ENCODE measurements at places on chromosomes 16 and 17.
A peak's percentile ranks its signal among the peaks of the same experiment; 100 is the strongest.

DNA sequence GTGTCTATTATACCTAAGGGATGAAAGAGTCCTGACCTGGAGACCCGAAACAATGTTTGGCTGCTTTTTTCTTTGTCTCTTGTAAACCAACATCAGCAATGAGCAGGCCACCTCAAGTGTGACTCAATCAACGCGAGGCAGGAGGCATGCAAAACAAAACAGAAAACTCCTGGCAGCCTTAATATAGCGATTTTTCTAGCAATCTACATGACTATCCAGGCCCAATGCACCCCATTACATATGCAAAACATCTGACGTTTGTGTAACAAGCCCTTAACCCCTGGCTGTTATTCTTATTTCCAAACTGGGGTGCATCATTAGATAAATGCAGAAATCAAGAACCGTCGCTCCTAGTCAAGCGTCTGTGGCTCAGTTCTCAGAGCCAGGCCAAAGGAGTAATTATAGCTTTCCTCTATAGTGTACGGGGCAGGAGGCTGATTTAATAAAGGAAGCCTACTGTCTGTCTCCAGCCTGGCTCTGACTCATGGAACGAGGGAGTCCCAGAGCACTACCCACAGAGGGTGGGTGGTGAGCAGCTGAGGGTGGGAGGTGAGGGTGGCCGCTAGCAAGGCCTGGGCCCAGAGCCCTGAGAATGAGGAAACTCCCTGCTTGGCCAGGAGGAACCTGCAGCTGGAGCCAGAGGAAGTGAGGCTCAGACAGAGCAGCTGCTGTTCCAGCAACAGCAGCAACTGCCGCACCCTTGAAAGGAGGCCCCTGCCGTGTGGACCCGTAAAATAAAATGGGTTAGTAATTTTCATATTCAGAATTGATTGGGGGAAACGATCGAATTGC, 43.9 kb downstream of the CHD9 start:
- peak; percentile 51 for DNase-seq

GRCh38 chr16:23089111-23089510, 60.1 kb downstream of the USP31 start:
- no peak for DNase-seq

GRCh38 chr16:6019490-6019991, 921.9 kb upstream of the EEF2KMT start:
- DNase-seq, result no peak

DNA sequence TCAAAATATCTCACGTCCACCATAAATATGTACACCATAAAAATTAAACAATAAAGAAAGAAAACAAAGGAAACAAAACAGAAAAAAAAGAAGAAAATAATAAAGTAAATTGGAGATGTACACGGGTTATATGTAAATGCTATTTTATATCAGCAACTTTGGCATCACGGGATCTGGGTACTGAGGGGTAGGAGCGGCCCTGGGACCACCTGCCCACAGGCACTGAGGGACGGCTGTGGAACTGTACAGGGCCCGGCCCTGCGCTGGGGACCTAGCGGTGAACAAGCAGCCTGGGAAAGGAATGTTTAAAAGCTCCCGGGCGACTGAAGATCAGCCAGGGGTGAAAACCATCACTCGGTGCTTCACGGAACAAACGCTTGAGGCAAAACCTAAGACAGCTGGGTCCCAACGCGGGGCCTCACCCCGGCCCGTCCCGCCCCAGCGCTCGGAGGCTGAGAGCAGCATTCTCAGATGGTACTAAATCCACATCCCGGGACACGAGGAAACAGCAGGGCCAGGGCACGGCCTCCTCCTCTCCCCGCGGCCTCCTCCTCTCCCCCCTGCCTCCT, 31.2 kb downstream of the NXN start:
- DNase-seq, result no peak

DNA sequence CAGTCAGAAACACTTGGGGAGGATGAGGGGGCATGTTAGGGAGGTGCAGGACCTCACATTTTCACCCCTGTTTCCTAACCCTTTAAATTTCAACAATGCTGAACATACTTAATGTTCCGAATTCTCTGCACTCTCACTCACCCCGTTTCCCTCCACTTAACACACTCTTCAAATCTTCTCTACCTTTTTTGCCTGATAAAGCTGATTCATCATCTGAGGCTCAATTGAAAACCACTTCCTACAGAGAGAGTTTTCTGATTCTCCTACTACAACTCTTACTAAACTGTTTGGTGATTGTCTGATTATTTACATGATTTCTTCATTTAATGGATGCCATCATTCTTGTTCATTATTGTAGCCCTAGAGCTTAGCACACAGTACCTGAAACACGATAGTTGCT, 42.4 kb downstream of the PCTP start:
- no peak for DNase-seq

GRCh38 chr16:57795431-57795878, 6.8 kb downstream of the KIFC3 start:
- no peak for DNase-seq

- no peak for DNase-seq
Observed at GRCh38 chr17:14203388-14203787, 33.3 kb downstream of the CDRT15 start.

- DNase-seq, result no peak
Observed at GRCh38 chr16:80554033-80554432, 13.2 kb downstream of the DYNLRB2 start.

- DNase-seq, result no peak
Observed at GRCh38 chr17:28693869-28694268, 17.8 kb downstream of the PROCA1 start.

- no peak for DNase-seq
Observed at GRCh38 chr17:36545077-36545464, 352 bp downstream of the GGNBP2 start.

GRCh38 chr16:63038397-63039106, 1002.3 kb upstream of the CDH8 start:
- DNase-seq, result no peak

DNA sequence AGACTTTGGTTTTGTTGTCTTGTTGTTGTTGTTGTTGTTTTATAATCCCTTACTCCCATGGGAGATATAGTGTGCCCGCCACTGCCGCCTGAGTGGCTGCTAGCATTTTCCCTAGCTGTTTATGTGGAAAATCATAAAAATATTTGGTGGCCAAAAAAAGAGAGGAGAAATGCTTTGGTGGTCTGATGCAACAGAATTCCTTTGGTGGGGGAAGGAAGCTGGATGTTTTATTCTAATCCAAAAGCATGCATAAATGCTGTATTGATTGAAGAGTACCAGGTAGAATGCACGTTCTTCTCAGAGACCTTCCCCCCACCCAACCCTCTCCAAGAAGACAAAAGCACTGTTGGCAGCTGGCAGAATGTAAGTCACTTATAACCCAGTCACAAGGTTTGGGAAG, 93.2 kb downstream of the C17orf67 start:
- DNase-seq, result no peak

- DNase-seq, result no peak
Observed at GRCh38 chr16:12558641-12559040, 245.0 kb downstream of the CPPED1 start.

DNA sequence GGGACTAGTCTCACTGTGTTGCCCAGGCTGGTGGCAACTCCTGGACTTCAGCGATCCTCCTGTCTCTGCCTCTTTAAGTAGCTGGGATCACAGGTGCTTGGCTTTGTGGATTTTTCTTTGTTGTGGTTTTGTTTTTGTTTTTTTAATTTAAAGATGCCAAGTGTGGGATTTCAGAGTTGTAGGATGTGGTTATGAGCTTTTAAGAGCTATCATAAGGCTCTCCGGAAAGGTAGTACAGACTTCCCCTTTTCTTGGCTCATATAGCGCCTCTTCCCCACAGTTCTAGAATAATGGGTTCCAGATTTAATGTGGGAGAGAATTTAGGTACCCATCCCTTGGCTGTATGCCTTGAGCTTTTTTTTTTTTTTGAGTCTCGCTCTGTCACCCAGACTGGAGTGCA, 17.1 kb downstream of the AKAP1 start:
- no peak for DNase-seq

GRCh38 chr17:8421571-8421970, 14.1 kb upstream of the NDEL1 start:
- DNase-seq, result no peak

- DNase-seq, result no peak
Observed at GRCh38 chr16:72164691-72165090, 7.3 kb downstream of the PMFBP1 start.

DNA sequence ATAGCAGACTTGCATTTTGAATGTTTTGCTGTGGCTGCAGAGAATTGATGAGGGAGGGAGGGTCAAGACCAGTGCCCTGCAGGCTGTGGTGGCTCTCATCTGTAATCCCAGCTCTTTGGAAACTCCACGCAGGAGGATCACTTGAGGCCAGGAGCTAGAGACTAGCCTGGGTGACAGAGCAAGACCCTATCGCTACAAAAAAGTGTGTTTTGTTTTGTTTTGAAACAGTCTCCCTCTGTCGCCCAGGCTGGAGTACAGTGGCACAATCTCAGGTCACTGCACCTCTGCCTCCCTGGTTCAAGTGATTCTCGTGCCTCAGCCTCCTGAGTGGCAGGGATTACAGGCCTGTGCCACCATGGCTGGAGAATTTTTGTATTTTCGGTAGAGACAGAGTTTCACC, 1.9 kb upstream of the UBE2G1 start:
- no peak for DNase-seq

- no peak for DNase-seq
Observed at GRCh38 chr16:8572919-8573724, 17.2 kb downstream of the TMEM114 start.

GRCh38 chr16:48394355-48394703, 9.1 kb upstream of the SIAH1 start:
- DNase-seq, result no peak

- DNase-seq, result no peak
Observed at GRCh38 chr16:12150600-12150999, 174.1 kb downstream of the SNX29 start.

All from omental fat pad (tissue), 4 donors.